ENCODE measurements at places on chromosomes 7 and 10. TPM values are rescaled to one million over a fixed set of nuclear protein-coding genes. Genes with fewer than 3 reads are reported as not detected.

Gene PNLIP
- not detected for total RNA-seq

DNA sequence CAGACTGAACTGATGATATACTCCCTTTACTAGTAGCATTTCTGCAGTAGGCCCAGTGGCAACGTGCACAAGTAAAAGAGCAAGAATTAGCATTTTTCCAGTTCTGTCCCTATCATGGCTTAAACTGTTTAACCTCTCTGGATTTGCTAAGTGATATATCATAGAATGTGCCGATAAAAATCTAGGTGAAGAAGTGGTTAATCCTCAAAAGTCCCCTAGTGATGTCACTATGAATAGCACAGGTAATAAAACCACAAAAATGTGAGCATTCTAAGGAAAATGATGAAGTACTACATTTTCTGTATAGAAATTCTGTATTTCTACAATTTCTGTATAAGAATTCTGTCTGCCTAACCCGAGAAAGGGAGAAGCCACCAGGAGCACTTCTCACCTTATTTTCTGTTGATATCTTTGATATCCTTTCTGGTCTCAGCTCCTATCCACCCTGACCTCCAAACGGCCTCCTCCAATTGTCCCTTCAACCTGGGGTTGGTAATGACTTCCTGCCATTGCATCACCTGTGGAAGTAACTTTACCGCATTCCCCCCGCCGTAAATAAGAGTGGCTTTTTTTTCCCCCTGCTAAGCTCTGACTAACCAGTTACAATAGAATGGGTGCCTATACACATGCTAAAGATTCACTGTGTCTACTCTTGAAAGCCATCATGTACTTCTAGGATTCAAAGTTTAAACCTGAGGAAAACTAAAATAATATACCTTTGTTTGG is 155.9 kb upstream of the ASAH2 start:
- DNase-seq: no peak

Gene HOXA6
- not detected for total RNA-seq

DNA sequence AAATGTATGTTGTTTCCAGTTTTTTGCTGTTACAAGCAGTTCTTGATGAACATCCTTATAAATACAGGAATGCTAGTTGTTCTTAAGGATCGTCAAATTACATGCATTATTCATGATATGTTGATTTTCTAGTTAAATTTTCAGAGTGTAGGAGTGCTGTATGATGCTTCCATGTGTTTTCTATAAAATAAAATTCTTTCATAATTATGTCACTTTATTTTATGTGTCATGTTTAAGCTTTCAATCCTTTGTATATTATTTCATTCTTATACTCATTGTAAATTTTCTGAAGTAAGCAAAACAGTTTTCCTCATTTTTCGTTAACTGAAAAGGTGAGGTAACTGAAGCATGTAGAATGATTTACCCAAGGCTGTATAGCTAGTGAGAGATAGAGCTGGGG is 16.8 kb upstream of the MYPN start:
- DNase-seq: no peak

GRCh38 chr7:106818736-106819135 is 46.3 kb upstream of the PIK3CG start:
- DNase-seq: no peak

- DNase-seq: no peak
Observed at GRCh38 chr7:2757361-2757903, 69.4 kb downstream of the AMZ1 start.

GRCh38 chr7:99253369-99253768 is 19.3 kb upstream of the MYH16 start:
- no peak for DNase-seq

DNA sequence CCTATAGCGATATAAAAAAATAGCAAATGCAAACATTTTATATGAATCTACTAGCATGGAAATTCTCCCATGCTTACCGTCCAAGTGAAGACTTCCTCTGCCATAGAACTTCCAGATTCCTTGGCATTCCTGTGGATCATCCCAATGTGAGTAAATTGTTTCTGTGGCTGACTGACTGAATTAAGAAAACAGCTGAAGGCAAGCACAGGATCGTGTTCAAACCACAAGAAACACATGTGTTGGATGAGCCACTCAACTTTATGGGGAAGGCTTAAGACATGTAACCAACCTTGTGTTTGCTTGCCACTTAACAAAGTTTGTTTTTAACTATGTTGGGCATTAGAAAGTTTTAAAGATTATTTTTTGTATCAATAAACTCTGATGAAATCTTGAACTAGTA is 2.6 kb upstream of the MYPN start:
- DNase-seq: no peak

- DNase-seq: no peak
Observed at GRCh38 chr10:19983880-19984565, 167.8 kb downstream of the PLXDC2 start.

DNA sequence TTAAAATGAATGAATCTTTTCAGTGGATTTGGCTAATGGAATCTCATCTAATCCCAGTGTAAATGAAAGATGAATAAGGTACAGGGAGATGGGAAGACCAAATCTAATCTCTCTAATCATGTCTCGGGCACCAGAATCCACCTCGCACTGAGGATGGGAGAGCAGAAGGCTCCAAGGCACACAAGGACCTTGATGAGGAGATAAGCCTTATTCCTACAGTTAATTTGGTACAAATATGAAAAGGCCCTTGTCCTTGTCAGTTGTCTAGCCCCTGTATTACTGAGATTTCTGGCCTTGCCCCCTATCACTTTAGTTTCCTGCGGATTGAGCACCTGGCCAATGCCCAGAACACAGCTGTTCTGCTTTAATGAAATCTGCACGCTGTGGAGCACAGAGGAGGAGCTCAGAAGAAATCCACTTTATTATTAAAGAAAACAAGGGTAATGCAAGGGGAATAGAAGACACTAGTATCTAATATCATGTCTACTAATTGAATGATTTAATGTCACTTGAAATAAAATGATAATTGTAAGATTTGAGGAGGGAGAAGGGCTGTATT is 321.4 kb upstream of the HGF start:
- no peak for DNase-seq

- no peak for DNase-seq
Observed at GRCh38 chr10:36725581-36726520, 399.5 kb upstream of the ANKRD30A start.

DNA sequence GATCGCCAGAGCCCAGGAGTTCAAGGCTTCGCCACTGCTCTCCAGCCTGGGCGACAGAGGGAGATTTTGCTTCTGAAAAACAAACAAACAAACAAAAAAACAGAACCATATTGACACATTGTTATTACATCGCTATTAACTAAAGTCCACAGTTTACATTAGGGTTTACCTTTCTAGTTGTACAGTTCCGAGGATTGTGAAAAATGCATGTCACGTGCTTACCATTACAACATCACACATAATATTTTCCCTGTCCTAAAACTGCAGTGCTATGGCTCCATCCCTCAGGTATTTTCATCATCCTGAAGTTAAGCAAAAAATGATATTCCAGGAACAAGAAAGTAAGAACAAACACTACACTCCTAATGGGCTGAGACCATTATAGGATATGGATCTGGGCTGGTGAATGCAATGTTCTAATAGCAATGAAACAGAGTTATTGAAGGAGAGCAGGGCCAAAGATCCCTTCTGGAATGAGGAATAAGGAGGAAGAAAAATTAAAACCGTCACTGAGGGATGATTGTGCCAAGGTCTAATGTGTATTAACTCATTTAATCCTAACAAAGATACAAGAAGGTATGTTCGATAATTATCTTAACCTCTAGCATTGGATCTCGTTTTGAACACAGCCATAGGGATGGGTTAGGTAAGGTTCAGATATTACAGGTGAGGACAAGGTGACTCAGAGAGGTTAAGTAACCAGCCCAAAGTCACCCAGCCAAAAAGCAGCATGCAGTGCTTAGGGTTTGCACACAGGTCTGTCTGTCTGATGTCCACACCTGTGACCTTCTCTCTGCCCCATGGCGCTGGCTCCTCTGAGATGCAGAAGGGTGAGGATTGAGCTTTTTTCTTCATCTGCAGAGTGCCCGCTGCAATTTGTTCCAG is 14.0 kb upstream of the CUX1 start:
- no peak for DNase-seq

- no peak for DNase-seq
Observed at GRCh38 chr7:133860628-133861335, 266.4 kb upstream of the LRGUK start.

Gene KCP
- not detected for total RNA-seq

Gene VAX1
- not detected for total RNA-seq

Gene UPK3B
- not detected for total RNA-seq

DNA sequence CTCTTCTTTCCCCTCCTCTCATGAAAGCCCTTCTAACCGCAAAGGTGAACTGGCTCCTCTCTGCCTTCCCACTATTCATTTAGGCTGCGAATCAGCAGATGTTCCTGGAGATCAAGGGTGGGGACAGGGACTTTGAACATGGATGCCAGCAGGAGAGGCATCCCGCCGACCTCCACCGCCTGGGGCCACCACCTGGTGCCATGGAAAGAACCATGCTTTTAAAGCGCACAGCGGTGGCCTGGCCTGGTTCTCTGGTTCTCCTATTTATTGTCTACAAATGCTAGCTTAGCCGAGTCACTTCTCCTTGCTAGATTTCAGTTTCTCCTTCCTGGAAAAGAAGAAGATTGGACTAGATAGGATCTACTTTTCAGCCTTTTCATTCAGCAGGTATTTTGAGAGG is 43.2 kb upstream of the KCNMA1 start:
- no peak for DNase-seq

GRCh38 chr7:149783386-149784250 is 10.2 kb upstream of the ZNF467 start:
- no peak for DNase-seq

GRCh38 chr7:111439977-111440376 is 122.3 kb downstream of the IMMP2L start:
- DNase-seq: no peak

- DNase-seq: peak; percentile 38
Observed at GRCh38 chr7:77989981-77990566, 191.5 kb downstream of the PHTF2 start.

Gene TFPI2
- total RNA-seq: not detected

- DNase-seq: no peak
Observed at GRCh38 chr7:54799792-54800191, 40.8 kb upstream of the SEC61G start.

Gene VSTM4
- total RNA-seq: 0.09 TPM

Gene INTS1
- total RNA-seq: 100 TPM

DNA sequence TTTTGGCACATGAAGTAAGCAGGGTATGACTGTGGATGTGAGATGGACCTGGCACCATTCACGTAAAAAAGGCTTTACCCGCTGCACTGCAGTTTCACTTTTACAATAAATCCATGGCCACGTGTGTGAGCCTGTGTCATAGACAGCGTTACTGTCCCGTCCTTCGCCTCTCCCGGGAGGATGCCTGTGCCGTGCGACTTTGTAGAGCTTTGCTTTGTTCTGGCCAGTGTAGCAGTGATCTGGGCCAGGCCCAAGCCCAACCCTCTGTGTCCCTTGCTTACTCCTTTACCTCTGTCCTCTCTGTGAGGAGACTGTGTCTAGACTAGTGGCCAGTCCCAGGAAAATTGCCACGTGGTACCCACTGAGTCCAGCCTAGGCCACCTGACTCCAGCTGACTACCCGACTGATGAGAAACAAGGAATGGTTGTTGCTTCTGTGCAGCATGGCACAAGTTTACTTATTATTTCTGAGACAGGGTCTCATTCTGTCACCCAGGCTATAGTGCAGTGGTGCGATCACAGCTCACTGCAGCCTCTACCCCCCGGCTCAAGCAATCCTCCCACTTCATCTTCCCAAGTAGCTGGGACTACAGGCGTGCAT is 48.1 kb downstream of the JAKMIP3 start:
- DNase-seq: no peak

GRCh38 chr10:131749767-131750142 is 151.1 kb upstream of the PPP2R2D start:
- DNase-seq: no peak

DNA sequence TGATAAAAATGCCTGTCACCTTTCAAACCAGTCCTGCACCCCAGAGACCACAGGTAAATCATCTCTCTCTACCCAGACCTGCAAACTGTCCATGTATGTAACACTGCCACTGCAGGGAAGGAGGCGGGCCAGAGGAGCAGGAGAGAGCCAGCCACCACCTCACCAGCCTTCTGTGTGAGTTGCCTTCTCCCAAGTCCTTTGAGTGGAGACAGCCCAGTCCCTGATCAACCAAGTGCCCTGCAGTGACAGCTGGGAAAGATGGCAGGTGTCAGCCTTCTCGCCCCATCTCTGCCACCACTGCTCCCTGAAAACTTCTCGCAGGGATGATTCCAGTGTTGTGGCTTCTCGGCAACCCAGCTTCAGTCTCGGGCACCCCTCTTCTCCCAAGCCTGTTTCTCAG is 42.4 kb downstream of the MTURN start:
- DNase-seq: no peak

GRCh38 chr10:129305046-129305445 is 162.0 kb upstream of the MGMT start:
- DNase-seq: no peak

DNA sequence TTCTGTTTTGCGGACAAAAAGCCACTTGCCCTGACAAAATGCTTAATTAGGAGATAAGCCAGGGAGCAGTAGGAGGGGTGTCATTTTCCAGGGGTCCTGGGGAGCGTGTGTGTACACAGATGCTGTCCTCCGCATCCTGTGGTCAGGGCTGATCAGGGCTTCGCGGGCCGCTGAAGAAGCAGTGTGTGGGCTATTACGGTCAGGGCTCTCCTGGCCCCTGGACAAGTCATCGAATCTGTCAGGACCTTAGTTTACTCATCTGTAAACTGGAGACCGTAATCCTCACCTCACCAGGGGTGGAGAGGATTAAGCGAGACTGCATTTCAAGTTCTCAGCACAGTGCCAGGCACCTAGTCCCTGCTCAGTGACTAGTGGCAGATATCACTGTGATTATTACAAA is 26.0 kb upstream of the MXI1 start:
- no peak for DNase-seq

GRCh38 chr7:50142425-50143017 is 49.5 kb upstream of the ZPBP start:
- peak; percentile 56 for DNase-seq

GRCh38 chr7:117395743-117396142 is 31.6 kb downstream of the ASZ1 start:
- no peak for DNase-seq

Gene SFRP5
- 0.74 TPM for total RNA-seq

DNA sequence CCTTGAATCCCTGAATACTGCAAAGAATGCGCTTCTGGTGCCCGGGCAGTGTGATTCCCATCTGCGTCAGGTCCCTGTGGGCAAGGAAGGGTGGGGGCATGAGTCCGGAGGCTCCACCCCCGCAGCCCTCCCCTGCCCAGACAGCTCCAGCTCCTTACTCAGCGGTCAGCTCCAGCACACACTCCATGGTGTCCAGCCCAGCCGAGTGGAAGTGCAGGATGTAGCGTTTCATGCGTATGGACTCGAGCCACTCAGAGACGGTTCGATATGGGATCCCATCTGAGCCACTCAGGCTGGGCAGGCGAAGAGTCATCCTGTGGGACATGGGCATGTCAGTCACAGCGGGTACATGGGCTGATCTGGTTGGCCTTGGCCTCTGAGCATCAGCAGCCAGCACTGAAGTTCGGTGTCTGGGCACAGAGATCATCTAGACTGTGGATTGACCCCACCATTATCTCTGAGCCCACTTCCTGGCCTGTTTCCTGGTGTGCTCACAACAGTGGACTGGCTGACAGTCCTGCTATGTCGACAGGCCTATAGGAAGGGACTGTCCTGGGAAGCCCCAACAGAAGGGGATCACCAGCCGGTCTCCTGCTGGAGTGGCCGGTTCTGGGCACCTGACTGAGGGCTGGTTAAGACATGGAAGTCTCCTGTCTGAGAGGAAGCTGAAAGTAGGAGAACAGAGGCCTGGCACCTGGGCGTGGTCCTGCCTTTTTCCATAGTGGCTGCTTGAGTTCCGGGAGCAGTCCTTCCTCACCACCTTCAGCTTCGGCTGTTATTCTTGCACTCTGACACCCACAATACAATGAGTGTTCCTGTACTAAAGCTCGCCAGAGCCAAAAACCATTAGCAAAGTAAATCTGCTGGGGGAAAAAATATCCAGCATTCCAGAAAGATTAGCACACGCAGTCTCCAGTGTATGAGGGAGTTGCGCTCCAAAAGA is 10.6 kb downstream of the ZYX start:
- DNase-seq: no peak
